ENCODE measurements at places on chromosomes 7 and 10. TPM values are rescaled to one million over a fixed set of nuclear protein-coding genes. Genes with fewer than 3 reads are reported as not detected.

GRCh38 chr10:26621889-26622711 is 75.4 kb upstream of the PDSS1 start:
- no peak for DNase-seq

GRCh38 chr7:121211253-121211652 is 117.5 kb upstream of the WNT16 start:
- no peak for DNase-seq

- no peak for DNase-seq
Observed at GRCh38 chr10:60806921-60807320, 28.6 kb downstream of the CDK1 start.

The UCMA gene
- not detected for total RNA-seq

DNA sequence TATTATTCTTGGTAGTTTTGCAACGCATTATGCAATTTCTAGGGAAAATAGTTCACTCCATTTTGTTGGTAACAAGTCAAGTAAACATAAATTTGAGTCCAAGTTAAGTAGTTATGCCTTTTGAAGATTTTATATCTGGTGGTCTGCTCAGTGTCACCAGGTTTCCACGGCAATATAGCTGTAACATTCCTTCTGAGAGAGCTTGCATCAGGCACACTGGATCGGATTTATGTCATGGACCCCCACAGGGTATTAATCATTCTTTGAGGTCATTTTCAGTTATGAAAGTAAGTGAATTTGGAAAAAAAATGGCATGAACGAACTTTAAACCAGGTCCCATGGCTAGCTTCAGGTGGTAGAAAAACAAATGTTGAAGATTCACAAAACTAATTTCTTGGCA is 136.3 kb downstream of the POLR1F start:
- DNase-seq, result no peak

DNA sequence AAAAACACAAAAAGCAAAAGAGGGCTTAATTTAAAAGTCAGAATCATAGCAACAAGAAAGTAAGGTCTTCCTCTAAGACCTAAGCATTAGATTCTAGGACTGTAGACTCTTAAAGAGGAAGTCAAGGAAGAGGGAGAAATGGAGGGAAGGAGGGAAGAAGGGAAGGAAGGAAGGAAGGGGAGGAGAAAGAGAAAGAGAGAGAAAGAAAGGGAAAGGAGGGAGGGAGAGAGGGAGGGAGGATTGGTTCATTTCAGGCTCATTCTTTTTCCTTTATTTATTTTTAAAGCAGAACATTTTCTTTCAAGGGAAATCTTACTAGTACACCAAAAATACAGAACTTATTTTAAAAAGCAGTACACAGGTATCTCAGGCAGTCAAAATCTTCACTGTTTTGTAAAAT is 81.1 kb downstream of the DLG5 start:
- no peak for DNase-seq

DNA sequence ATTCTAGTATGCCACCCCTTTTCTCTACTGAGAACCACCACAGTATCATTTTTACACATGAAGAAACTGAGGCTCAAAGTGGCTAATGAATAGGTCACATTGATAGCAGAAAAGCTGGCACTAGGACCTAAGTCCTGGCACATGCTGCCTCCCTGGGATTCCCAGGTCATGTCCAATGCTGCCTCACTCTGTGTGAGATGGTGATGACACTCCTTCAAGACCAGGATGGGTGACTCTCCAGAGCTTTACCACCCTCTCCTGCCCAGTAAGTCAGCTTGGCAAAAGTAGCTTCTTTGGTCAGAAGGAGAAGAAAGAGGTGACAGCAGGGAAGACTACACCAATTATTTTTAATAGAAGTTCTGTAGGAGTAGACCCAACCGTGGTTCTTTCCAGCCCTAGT is 13.3 kb upstream of the AKR1B10 start:
- no peak for DNase-seq
